Right lung (tissue), 10 donors: ENCODE measurements at places on chromosomes 5 and 9.

DNA sequence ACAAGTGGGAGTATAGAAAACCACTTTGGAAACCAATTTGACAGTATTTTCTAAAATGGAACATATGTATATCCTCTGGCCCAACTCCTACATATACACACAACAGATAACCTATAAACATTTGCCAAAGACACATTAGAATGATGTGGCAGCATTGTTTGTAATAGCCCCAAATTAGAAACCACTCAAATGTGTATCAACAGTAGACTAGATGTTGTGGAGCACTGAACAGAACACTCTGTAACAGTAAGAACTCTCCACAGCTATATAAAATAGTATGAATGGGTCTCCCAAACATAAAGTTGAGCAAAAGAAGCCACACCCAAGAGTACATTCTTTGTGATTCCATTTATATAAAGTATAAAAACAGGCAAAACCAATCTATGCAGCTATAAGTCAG lies 6.1 kb downstream of the ZNF622 start:
- no peak for DNase-seq

GRCh38 chr9:137006116-137007003 lies 10.0 kb upstream of the CLIC3 start:
- DNase-seq, result no peak

GRCh38 chr5:40571729-40572128 lies 108.0 kb upstream of the PTGER4 start:
- no peak for DNase-seq

- peak; percentile 29 for DNase-seq
Observed at GRCh38 chr9:18472841-18473251, 1.1 kb upstream of the ADAMTSL1 start.

GRCh38 chr5:178192787-178193186 lies 5.6 kb upstream of the GMCL2 start:
- DNase-seq, result no peak

DNA sequence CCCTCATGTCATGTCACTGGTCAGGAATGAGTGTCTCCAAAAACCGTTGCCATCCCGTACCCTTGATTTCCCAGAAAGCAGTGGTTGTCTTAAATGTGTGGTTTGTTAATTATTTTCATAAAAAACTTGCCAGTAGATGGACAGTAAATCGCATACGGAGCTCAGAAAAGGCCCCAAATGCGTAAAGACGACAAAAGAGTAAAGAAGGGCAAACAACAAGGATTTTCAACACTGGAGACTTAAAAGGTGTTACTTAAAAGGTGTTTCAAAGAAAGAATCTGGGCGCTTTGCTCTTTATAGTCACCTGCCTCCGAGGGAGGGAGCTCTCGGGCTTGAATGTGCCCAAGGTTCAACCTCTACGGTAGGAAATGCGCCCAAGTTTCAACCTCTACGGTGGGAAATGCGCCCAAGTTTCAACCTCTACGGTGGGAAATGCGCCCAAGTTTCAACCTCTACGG lies 734 bp downstream of the KIF27 start:
- DNase-seq, result no peak

- DNase-seq, result no peak
Observed at GRCh38 chr9:93592643-93593021, 16.2 kb downstream of the PHF2 start.

DNA sequence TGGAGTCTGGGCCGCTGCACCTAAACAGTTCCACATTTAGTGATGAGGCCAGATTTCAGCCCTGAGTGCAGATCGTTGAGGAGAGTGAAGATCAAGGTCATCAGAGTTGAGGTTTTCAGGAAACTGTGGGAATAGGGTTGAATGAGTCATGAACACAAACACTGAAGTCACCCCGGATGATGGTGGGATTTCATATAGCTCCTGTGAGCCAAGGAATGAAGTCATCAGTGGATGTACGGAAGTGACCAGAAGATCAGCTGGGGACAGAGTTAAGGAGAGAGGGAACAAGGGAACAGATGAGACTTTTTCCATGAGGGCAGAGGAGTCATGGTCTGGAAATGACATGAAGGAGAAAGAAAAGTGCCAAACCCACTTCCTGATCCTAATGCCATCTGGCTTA lies 36.5 kb downstream of the PALM2AKAP2 start:
- DNase-seq, result no peak

GRCh38 chr9:6467006-6467625 lies 54.1 kb downstream of the UHRF2 start:
- DNase-seq, result no peak

GRCh38 chr5:107542831-107543231 lies 127.9 kb downstream of the EFNA5 start:
- DNase-seq, result no peak

DNA sequence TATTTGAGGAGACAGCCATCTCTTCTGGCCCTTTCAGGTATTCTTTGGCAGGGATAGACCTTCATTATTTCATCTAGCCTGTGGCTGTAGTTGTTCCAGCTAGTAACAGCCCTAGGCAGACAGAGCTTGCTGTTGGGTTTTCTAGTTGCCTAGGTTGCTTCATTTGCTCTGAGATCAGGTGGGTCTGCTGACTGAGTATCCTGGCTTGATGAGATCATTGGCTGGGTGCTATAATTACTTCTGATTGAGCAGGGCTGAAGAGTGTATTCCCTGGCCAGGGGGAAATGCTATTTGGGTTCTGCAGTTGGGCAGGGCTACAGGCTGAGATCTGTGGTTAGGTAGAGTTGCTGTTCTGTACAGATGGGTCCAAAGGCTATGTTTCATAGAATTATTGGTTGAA lies 456.1 kb downstream of the PSAT1 start:
- no peak for DNase-seq

GRCh38 chr5:74903165-74903787 lies 37.1 kb upstream of the FAM169A start:
- DNase-seq, result no peak
